ENCODE measurements at places on chromosomes 2 and 18.

GRCh38 chr2:98854682-98855081 is 81.3 kb downstream of the CRACDL start:
- DNase-seq, result no peak

- no peak for DNase-seq
These were observed 188.7 kb downstream of the MYT1L start for GRCh38 chr2:2142345-2142744.

DNA sequence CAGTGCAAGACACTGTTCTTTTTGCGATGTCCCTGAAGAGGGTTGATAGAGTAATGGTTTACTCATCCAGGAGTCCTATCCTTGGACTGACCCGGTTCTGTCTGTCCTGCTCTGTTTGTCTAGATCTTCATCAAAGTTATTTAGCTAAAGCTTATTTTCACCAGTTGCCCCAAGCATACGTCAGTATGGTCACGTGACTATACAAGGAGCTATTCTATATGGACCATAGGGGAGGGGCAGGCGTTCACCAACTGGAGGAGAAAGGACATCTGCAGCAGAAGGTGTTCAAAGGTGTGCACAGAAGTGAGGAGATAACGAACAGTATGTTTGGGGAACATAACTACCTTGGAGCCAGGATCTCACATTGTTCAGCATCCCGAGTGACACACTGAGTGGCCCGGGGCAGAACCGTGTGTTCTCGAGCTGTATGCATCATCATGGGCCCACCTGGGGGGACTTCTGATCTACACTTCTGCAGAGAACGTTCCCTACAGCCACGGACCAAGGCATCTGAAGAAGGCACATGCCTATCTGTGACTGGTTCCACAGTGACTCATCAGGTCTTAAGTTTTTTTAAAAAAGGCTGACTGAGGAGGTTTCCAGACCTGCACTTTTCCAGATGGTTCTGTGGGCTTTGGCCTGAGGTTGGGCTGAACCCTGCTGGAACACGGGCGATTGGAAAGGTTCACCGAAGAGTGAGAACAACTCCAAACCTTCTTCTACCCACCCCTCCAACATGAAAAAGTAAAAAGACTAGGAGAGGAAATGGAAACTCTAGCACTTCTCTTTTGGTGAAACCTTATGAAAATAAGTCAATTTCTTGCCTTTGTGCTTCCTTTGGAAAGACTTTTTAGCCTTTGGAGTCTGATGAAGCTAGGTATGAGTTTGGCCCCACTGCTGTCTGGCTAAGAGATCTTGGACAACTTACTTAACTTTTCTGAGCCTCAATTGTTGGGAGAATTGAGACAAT is 68.6 kb upstream of the YWHAQ start:
- DNase-seq, result peak; percentile 17

- DNase-seq, result no peak
These were observed 26.5 kb downstream of the CRACDL start for GRCh38 chr2:98909317-98910211.

DNA sequence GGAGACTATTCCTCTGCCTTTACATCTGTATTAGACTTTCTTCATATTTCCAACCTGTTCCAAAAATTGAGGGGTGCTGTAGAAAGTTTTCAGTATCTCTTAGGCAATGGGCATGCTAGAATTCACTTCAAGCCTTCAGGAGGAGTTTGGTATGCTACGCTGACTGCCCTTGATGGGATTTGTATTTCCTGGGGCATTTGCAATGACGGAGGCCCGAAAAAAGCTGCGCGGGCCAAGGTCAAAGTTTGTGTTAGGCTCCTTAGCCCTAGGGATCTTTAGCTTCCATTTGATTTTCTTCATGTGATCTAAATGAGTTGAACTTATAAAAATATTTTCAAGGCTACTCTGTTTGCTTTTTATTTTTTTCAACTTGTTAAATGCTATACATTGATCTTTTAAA is 5.1 kb downstream of the CPS1 start:
- DNase-seq, result no peak

- peak; percentile 69 for DNase-seq
These were observed 81.5 kb downstream of the NRP2 start for GRCh38 chr2:205763708-205764211.

DNA sequence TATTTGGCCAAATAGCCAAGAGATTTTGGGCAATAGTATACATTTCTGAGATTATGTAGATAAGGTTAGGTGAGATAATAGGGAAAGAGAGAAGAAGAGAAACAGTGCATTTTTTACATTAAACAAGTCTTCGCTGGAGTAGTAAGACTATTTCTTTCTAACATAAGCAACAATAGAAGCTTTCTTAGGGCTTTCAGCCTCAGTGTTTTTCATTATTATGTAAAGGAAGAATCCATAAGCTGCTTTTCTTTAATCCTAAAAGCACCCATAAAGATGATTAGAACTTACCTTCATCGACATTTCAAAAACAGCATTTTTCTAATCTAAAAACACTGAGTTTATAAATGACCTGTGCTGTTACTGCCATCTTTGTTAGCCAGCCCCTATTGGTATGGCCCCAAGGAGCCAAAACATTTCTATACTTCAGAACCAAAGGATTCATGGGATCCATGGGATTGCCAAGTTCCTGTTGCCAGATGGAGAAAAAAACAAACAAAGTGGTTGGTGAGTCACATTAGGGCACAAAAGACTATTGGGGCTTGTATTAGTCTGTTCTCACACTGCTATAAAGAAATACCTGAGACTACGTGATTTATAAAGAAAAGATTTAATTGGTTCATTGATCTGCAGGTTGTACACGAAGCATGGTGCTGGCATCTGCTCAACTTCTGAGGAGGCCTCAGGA is 88.2 kb downstream of the SCG2 start:
- DNase-seq, result no peak

DNA sequence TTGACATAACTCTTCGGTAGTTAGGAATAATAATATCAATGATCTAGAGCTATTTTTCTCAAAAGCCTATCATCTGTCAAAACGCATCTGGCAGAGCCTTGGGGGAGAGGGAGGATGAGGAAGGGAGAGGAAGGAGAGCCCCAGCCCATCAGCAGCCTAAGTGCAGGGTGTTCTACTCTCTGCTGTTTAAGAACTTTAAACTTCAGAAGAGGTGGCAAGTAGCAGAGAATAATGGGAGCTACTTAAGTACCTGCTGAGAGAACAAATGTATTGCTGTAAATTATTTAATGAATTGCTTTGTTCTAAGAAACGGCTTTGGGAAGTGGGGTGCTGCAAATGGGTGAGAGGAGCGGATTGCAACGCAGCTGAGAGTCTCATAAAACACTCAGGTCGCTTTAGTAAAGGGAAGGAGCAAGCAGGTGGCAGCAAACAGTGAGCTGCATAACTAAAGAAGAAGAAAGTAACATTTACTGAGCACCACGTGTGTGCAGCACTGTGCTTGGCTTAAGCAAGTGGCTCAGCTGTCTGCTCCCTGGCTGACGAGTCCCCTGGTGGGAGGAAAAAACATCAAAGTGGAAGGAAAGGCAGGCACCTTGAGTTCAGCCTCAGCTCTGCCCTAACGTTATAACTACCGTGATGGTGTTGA is 26.3 kb upstream of the SH3RF3 start:
- DNase-seq, result no peak

- no peak for DNase-seq
These were observed 635 bp upstream of the ADRA2B start for GRCh38 chr2:96116879-96117533.

- no peak for DNase-seq
These were observed 120.0 kb downstream of the DOCK10 start for GRCh38 chr2:224922142-224922727.

DNA sequence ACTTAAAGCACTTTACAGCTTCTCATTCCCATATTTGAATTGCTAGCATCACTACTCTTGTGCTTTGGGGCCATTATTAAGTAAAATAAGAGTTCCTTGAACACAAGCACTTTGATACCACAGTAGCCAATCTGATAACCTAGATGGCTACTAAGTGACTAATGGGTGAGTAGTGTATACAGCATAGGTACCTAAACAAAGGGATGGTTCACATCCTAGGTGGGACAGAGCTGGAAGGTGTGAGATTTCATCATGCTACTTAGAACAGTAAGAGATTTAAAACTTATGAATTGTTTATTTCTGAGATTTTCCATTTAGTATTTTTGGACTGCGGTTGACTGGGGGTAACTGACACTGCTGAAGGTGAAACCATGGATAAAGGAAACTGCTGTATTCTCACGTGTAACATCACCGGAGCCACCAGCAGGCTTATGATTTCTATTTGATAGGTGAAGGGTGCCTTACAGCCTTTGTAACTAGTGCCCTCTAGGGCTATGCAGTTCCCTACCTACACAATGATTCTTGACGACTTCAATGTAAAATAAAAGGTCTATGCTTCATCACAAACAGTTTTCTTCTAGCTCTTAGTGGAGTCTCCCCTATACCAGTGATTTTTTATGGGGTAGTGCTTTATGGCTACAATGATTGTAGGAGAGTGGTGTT is 22.1 kb upstream of the CRIM1 start:
- DNase-seq, result no peak

DNA sequence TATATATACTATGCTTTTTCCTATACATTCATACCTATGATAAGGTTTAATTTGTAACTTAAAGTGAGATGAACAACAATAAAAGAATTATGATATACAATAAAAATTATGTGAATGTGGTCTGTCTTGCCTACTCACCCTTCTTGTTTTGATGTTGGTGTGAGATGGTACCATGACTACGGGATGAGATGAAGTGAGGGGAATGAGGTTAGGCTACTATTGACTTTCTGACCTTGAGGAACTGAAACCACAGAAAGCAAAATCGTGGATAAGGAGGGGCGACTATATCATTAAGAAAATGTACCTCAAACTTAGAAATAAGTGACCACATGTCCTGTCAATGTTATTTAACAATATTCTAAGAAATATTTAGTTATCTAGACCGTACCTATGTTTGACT is 103.9 kb upstream of the PPP1CB start:
- DNase-seq, result no peak

DNA sequence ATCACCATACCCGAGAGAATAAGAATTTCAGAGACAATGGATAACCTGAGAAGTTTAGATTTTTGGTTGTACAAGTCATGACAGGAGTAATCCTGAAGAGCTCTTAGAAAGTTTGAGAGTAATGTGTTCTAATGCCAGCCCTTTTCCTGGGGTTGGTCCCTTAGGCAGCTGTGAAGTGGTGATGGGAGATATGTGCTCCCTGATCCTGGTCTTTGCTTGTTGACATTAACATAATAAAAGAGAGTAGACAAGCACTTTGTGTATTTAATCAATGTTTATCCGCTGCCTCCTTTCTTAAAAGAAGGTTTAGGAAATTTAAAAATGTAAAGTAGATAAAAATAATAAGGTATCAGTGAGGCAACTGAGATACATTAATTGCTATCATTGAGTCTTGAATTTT is 13.8 kb upstream of the DSC3 start:
- no peak for DNase-seq

- DNase-seq, result no peak
These were observed 1.6 kb downstream of the MFSD2B start for GRCh38 chr2:24011250-24012104.

- DNase-seq, result no peak
These were observed 59.9 kb upstream of the REG3A start for GRCh38 chr2:79219383-79219988.

- no peak for DNase-seq
These were observed 1.0 kb downstream of the AGAP1 start for GRCh38 chr2:235494716-235495372.

DNA sequence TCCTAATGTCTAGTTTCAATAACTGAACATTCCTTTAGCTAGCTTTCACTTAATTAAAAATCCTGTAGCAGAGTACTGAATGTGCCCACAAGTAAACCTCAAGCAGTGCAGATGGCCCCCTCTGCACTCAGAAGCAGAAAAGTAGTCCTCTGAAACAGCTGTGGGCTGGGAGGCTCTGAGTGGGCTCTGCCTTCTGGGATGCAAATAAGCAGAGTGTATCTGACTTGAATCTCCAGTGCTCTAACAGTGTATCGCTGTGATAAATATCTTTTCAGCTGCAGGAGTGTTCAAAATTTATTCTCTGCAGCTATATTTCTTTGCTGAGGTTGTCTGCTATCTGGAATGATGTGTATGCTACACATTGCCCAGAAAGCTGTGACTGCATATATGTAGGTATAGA is 44.8 kb upstream of the SYT4 start:
- no peak for DNase-seq

- no peak for DNase-seq
These were observed 40.5 kb downstream of the SCN9A start for GRCh38 chr2:166335284-166335683.

DNA sequence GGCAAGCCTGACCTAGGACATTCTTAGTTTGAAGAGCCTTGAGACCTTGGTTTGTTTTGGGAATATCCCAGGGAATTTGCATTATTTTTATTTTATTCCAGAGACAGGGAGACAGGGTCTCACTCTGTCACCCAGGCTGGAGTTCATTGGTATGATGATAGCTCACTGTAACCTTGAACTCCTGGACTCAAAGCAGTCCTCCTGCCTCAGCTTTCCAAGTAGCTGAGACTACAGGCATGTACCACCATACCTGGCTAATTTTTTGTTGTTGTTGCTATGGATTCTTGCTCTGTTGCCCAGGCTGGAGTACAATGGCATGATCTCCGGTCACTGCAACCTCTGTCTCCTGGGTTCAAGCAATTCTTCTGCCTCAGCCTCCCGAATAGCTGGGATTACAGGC is 4.8 kb downstream of the MTA3 start:
- DNase-seq, result no peak

DNA sequence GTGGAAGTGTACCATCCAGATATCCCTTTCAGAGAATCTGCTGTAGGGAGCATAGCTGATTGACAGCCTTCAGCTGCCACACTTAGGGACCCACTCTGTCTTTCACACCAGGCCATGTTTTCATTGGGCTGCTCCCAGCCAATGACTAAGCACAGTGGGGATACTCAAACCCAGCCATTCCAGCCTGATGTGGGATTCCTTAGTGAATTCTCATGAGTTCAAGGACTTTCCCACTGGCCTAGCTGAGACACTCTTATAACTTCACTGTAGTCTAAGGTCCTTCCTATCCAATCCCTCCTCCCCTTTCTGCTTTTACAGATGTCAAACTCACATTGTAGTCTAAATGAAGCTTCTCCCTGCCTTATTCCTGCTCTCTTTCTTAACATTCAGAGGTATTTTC is 201.2 kb downstream of the PIK3C3 start:
- no peak for DNase-seq

DNA sequence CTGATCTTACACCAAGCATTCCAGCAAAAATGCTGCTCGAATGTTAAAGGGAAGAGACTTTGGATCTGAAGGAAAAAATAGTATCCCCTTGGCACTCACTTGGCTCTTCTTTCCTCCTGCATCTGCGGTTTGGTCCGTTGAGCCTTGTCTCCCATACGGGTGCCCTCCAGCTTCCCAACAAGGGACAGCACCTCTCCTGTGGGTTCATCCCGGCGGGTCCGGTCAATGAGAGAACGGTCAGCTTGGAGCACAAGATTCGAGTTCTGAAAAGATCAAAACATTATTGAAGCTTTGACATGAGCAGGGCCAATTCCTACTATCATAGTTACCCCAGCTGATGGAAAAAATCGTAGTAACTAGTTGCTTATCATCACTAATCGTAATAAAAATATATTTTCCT is 740 bp downstream of the SNRNP200 start:
- no peak for DNase-seq

DNA sequence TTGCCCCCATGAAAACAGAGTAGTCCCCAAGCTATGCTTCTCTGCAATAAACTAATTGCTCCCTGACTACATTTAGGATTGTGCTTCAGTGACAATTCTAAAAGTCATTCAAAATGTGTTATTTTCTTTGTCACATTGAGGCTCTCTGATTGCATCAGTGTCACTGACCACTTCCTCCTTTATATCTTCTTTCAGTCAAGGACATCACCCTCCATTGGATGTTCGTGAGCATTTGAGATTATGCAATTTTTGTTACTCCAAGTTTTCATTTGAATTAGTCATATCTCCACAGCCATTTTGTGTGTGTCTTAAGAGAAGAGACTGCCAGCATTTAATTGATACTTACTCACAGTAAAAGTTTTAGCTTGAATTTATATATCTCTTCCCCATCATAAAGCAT is 780.8 kb upstream of the GCFC2 start:
- no peak for DNase-seq
